Chondrocyte (in vitro differentiated cells): ENCODE measurements at places on chromosomes 4 and X. TPM values are rescaled to one million over a fixed set of nuclear protein-coding genes. Genes with fewer than 3 reads are reported as not detected.

The SUPT20HL2 gene
- total RNA-seq: not detected in 3 replicates

The KDR gene
- 0.67 to 8.6 TPM (median 0.77 TPM) in 3 replicates for total RNA-seq

The ZDHHC15 gene
- total RNA-seq: 0.13 to 0.51 TPM (median 0.15 TPM) in 3 replicates

The ADH1B gene
- 0.31 to 1.2 TPM (median 0.69 TPM) in 3 replicates for total RNA-seq

DNA sequence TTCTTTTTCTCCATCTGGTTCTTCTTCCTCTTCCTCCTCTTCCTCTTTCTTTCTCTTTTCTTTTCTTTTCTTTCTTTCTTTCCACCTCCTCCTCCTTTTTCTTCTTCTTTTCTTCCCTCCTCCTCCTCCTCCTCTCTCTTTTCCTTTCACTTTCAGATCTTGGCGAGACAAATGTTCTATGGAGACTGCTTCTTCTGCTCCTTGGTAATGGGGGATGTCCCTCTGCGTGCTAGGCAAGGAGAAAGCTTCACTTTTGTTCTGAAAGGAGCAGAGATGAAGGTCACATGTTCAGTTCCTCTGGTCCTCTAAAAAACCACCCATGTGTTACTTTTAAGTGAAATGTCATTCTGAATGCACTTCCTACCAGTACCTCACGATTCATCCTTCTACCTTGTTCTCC is 33.2 kb downstream of the NBDY start:
- H3K27ac ChIP-seq: no peak overlapping the region

- no peaks in the 10 kb centered on the region for H3K27me3 ChIP-seq
- H3K4me3 ChIP-seq: no peak overlapping the region
- no peak for DNase-seq
- H3K36me3 ChIP-seq: peaks cover 29% of the 10 kb centered on the region
- peaks cover 32% of the 10 kb centered on the region for H3K4me1 ChIP-seq
Observed at GRCh38 chr4:51901363-51901762, 58.4 kb downstream of the DCUN1D4 start.

The CD99L2 gene
- 62.0 to 82.1 TPM (median 81.9 TPM) in 3 replicates for total RNA-seq

DNA sequence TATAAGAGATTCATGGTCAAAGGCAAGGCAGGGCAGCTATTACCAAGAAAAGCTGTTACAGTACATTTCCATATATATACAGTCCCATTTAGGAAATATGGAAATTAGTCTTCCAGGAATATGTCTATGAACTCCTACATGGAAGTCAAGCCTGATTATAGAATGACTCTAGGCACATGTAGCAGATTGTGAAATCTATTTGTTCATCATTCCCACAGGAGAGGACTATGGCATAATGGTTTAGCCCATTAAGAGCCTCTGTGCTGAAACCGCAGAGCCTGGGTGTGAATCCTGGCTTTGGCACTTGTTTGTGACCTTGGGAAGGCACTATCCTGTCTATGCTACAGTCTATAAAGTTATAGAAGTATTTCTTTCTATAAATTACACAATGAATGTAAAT is 764.8 kb downstream of the RAPGEF2 start:
- H3K4me3 ChIP-seq: no peak overlapping the region
- no peaks in the 10 kb centered on the region for H3K36me3 ChIP-seq

GRCh38 chrX:16386126-16386525 is 218.8 kb downstream of the MAGEB17 start:
- H3K27me3 ChIP-seq: no peaks in the 10 kb centered on the region
- no peak overlapping the region for H3K27ac ChIP-seq
- peaks cover 5% of the 10 kb centered on the region for H3K36me3 ChIP-seq

DNA sequence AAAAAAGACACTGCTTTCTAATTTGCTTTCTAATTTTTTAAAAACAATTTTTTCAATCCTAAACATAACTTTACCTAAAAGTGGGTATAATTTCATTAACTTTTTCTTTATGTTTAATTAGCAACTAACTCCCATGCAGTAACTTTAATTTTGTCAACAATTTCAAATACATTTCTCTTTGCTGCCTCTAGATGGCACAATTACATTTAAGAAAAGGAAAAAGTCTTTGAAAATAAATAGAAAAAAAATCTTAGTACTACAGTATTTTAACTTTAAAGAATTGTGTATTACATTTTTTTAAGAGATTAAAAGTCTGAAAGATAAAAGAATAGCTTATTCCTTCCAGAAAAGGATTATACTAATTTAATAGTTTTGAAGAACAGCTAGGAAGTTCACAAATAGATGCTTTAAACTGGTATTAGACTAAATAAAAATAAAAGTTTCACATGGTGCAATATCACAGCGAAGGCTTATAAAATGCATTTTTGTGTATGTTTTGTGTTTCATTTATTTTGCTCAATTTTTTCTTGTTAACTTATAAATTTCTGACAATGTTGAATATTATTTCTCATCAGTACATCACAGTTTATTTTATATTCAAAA is 105.1 kb downstream of the ADGRA3 start:
- H3K4me3 ChIP-seq: no peak overlapping the region
- H3K4me1 ChIP-seq: peaks cover 7% of the 10 kb centered on the region
- DNase-seq: no peak
- H3K27me3 ChIP-seq: no peaks in the 10 kb centered on the region

GRCh38 chr4:121073004-121073435 is 685 bp upstream of the NDNF start:
- no peak for DNase-seq
- H3K36me3 ChIP-seq: no peaks in the 10 kb centered on the region
- H3K4me3 ChIP-seq: peak overlapping the region; percentile 84
- peaks cover 50% of the 10 kb centered on the region for H3K27me3 ChIP-seq

DNA sequence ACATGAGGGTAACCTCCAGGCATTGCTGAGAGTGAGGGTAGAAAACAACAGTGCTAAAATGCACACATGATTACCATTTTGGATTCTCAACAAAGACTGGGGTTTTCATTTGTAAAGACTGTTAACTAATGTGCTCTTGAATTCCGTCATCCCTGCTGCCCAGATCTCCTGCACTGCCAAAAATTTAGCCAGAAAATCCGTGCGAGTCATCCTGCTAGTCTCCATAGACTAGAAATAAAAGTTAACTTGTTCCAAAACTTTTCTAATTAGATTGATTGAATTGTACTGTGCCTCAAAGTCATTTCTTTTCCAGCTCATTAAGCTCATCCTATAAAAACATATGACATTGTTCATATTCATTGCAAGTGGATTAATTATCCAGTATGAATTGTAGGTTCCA is 99.8 kb downstream of the ARSF start:
- H3K4me1 ChIP-seq: peaks cover 23% of the 10 kb centered on the region
- DNase-seq: no peak
- H3K4me3 ChIP-seq: no peak overlapping the region
- H3K36me3 ChIP-seq: peaks cover 1% of the 10 kb centered on the region
- no peak overlapping the region for H3K27ac ChIP-seq
- H3K27me3 ChIP-seq: no peaks in the 10 kb centered on the region

GRCh38 chrX:22073928-22074327 is 41.8 kb downstream of the PHEX start:
- DNase-seq: no peak
- no peak overlapping the region for H3K4me3 ChIP-seq
- no peak overlapping the region for H3K27ac ChIP-seq
- H3K36me3 ChIP-seq: no peaks in the 10 kb centered on the region
- no peaks in the 10 kb centered on the region for H3K27me3 ChIP-seq

- peaks cover 3% of the 10 kb centered on the region for H3K36me3 ChIP-seq
- H3K27ac ChIP-seq: no peak overlapping the region
- no peak for DNase-seq
- H3K4me3 ChIP-seq: no peak overlapping the region
Observed at GRCh38 chrX:10444204-10444603, 176.2 kb downstream of the MID1 start.

GRCh38 chrX:41014776-41015360 is 70.4 kb upstream of the USP9X start:
- H3K36me3 ChIP-seq: no peaks in the 10 kb centered on the region
- no peak overlapping the region for H3K27ac ChIP-seq
- peaks cover 15% of the 10 kb centered on the region for H3K4me1 ChIP-seq
- no peaks in the 10 kb centered on the region for H3K27me3 ChIP-seq
- no peak for DNase-seq
